ENCODE measurements at places on chromosomes 5 and 9. TPM values are rescaled to one million over a fixed set of nuclear protein-coding genes. Genes with fewer than 3 reads are reported as not detected.
A peak's percentile ranks its signal among the peaks of the same experiment; 100 is the strongest.

- DNase-seq, result no peak
These were observed 36.5 kb downstream of the ARHGEF37 start for GRCh38 chr5:149617760-149618306.

DNA sequence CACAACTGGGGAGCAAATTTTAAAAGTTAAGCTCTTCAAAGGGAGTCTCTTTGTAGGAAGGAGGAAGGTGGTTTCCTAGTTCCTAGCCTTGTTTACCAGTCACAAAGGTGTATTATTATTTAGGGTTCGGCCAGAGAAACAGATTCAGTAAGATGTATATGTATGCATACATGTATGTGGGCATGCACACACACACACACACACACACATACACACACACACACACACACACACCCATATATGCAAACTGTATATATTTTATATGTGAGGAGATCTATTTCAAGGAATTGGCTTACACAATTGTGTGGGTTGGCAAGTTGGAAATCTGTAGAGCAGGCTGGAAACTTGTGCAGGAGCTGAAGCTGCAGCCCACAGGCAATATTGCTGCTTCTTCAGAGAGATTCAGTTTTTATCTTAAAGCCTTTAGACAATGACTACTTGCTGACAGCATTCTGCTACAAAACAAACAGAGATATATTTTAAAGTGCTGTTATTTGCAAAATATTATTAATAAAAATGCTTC, 75.3 kb upstream of the DNAH5 start:
- DNase-seq, result no peak

- peak; percentile 59 for DNase-seq
These were observed 335.4 kb downstream of the MSX2 start for GRCh38 chr5:175059687-175060211.

The ADAMTSL1 gene
- total RNA-seq, result 0.56 TPM

DNA sequence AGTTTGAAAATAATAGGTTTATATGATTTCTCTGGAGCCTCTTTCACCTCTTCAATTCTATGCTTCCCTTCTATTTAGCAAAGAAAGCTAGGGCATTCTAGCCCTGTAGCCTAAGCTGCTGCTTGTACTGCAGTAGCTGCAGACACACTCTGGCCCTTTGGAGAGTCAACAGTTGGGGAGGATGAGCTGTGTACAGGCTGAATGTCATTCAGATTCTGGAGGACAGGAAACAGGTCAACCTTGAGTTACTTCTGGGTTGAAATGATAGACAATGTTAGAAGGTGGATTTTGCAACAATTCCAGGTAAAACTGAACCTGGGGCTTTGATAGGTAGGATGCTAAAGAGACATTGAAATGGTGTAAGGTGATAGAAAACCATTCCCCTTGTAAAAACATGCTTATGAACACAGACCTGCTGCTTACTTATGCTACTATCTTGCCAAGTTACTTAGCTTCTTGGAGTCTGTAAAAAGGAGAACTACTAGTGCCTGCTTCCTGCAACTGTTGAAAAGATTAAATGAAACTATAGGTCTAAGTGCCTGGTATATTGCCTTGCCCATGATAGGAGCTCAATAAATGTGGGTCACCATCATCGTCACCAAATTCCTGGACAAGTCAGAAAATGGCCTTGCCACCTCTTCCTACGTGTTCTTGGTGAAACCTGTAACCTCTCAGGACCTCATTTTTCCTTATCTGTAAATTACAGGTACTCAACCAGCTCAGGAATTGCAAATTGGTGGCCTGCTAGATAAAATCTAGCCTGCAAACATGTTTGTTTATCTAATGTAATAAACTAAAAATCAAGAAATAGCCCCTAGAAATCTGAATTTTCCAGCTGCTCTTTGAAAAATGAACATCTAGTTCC, 83.7 kb downstream of the GALNT10 start:
- DNase-seq, result no peak

DNA sequence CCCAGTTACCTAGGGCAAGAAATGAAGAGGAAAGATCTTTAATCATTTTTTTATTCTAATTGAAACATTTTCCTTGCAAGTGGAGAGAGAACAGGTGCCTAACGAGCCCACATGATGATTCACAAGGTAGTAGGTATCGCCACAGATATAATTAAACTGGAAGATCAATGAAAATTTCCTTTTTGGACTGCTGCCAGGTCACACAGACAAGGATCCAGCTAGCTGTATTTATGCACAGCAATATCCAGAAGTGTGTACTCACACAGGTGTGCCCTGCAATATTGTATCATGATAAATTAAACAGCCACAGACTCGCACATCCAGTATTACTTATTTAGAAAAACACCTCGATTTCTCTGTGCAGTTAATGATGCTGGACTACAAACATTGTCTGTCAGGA, 294.0 kb upstream of the SMARCA2 start:
- no peak for DNase-seq

GRCh38 chr9:37852222-37852621, 51.6 kb downstream of the DCAF10 start:
- DNase-seq, result no peak

DNA sequence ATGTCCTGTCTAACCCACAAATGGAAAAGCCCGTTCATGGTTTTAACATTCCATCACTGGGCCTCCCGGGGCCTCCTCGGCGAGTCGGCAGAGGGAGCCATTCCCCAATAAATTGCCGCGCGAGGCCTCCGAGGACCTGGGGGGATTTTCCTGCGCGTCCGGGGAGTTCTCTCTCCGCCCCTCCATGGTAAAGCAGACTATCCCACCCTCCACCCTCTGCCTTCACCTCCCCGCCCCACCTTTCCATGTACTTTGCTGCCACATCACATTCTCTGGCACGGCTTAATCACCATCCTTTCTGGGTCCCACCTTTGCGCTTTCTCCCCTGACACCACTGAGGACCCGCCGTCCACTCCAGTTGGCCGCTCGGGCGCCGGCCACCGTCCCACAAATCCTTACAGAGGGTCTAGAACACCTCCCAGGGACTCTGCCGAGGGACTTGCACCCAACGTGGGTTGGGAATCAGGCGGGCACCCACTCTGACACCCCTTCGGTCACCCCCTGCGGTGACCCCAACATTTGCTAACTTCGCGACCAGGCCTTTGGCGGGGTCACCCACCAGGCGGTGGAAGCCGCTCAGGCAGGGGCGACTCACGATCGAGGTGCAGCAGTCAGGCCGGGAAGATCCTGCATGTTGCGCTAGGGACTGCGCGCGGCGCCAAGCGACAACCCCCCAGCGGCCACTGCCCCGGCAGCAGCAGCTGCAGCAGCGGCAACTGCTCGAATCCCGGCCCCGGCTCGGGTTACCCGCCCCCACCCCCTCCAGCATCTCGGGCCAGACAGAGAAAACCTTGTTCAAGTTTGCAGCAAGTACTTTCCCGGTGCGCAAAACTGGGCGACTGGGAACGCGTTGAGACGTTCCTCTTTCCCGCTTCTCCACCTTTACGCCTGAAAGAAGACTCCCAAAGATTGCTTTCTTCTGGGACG, at the start of gene MEGF10:
MEGF10 (plus strand) TSS at position 778 of the 927 bp plus-strand sequence. CDS start 40,513 bp downstream, outside the sequence.
- DNase-seq, result peak; percentile 45

DNA sequence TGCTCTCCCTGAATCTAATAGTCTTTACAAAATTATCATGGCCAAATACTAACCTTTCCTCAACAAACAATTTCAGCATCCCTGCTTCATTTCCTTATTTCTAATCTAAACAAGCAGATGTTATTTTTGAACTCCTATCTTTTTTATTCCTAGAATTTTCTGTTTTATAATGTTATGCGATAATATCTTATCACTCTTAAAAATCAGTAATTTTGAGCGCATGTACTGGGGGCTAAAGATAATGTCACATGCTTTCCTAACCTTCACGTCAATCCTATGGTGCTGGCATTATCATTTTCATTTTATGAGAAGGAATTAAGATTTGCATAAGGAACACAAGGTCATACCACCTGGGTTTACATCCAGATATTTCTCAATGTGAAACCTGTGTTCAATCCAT, 648.0 kb downstream of the BRINP1 start:
- no peak for DNase-seq

DNA sequence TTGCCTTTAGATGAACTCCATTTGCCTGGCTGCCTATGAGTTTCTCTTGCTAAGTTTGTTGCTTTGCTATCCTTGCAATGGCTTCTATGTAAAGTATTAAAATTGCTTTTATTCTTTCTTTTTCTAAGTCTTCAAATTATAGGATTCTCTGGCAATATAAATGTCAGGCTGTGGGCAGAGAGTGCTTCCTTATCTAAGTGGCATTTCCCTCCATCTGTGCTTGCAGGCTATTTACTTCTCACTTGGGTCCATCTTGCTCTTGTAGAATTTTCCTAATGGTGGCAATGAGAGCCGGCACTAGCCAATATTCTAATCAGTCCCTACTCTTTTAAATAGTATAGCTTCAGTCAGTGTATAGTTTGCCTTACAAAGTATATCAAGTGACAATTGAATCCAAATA, 63.3 kb downstream of the FAM174A start:
- DNase-seq, result no peak

The SPATA31C1 gene
- not detected for total RNA-seq

GRCh38 chr5:31942546-31942945, 231.6 kb downstream of the GOLPH3 start:
- no peak for DNase-seq

DNA sequence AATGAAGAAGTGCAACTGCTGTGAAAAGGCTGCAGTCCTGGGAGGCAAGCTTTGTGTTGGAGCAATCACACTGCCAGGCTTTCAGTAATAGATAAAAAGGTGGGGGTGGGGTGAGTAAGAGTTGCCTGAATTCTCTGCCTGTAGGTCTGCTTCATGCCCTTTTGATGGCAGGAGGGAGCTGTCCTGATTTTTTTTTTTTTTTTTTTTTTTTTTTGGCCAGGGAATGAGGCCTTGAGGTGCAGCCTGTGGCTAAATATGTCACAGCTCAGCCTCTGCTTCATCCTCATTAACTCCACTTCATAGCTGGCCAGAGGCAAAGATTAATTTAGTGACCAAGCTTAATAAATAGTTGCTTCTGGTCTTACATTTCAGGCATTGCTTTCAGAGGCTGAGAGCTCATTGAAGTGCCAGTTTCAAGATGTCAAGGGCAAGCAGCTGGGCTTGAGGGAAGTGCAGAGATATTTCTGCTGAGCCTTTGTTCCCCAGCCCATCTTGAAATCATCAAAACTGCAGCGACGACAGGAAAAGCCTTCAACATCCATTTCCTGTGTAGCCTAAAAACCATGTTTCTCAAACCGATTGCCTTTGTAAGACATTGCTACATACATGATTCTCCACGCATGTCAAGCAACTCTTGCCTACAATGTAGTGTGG, 134.7 kb downstream of the MACIR start:
- no peak for DNase-seq

DNA sequence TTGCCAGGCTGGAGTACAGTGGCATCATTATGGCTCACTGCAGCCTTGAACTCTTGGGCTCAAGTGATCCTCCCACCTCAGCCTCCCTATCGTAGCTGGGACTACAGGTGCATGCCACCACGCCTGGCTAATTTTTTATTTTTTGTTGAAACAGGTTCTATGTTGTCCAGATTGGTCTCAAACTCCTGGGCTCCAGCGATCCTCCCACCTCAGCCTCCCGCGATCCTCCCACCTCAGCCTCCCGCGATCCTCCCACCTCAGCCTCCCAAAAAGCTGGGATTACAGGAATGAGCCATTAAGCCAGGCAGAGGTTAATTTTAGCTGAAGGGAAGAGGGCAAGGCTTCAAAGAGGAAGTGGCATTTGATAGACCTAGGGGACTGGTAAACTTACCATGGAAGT, 32.8 kb upstream of the CCNB1 start:
- DNase-seq, result no peak

The LCN10 gene
- 7.7 TPM for total RNA-seq

- DNase-seq, result no peak
These were observed 533 bp downstream of the SREK1IP1 start for GRCh38 chr5:64767959-64768357.

DNA sequence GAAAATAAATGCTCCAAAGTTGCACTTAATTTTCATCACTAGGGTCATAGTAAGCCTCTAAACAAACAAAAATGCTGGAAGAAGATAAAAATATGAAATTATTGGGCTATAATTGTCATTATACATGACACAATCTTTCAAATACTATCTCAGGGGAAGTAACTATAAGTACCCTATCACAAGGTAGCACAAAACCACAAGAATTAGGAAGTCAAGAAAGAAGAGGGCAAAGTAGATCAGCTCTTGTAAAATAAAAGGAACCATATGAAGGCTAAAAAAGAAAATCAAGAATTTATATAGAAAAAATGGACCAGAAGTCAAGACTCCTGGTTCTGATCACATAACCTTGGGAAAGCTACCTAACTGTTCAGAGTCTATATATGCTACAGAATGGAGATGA, 48.1 kb downstream of the DIAPH1 start:
- DNase-seq, result no peak

DNA sequence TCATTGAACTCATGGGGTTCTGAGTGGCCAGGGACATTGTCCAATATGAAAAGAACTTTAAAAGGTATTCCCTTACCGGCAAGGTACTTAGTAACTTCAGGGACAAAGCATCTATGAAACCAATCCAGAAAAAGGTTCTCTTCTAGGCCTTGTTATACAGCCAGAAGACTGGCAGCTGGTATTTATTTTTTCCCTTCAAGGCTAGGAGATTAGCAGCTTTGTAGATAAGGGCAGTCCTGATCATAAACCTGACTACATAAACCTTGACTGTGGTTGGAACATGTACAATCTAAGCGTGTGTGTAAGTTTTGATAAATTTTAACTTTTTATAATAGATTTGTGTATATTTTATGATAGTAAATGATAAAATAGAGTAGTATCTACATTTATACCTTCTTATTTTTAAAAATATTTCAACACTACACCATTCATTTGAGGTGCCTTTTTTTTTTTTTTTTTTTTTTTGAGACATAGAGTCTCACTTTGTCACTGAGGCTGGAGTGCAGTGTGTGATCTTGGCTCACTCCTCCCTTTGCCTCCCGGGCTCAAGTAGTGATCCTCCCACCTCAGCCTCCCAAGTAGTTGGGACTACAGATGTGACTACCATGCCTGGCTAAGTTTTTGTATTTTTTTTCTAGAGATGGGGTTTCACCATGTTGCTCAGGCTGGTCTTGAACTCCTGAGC, 24.5 kb downstream of the RANBP17 start:
- DNase-seq, result no peak

- peak; percentile 68 for DNase-seq
These were observed 52.9 kb downstream of the C9orf50 start for GRCh38 chr9:129567842-129568559.

- DNase-seq, result no peak
These were observed 70.4 kb upstream of the C5orf63 start for GRCh38 chr5:127143722-127144121.

DNA sequence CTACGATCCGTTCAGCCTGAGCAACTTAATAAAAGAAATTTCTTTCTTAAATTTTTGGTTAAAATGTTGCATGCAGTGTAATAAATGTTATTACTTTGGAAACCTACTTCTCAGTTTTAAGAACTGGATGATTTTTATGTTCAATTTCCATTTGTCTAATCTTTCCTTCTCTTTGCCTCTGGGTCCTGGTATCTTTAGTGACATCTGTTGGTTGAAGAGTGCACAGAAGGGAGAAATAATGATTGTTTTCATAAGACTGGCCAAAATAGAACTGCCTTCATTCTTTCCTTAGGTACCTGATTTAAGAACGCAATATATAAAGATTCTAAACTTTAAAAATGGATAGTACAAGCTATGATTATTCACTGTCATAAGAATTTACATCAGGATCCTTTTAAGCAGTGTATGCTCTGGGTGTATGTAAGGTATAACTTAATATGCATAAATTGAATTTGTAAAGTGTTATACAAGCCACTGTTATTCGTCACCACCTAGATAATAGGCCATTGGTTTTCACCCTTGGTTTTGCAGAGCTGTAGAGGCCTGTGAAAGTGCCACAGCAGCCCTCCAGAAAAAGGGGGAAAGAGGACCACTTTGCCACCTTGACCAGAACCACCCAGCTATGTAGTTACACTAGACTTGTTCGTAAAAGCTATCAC, 82.8 kb upstream of the TLX3 start:
- DNase-seq, result no peak
